ENCODE measurements at places on chromosomes 1 and 21. TPM values are rescaled to one million over a fixed set of nuclear protein-coding genes. Genes with fewer than 3 reads are reported as not detected.

KAZN gene
- total RNA-seq = 15.0 TPM

DNA sequence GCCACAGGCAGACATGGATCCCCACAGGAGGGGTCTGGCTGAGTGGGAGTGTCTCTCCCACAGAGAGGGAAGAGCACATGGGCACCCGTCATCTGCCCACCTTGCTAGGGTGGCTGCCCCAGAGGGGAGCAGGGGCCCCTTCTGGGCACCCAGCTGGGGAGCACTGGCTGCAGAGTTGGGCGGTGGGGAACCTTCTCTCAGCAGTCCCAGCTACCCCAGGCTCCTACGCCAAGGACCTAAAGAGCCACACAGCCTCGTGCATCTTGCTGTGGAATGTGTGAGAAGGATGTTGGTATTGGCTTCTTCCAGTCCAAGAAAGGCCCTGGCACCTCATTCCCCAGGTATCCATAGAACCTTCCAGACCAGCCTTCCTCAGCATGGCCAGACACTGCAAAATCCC, 250.6 kb upstream of the VAMP3 start:
- no peaks in the 10 kb centered on the region for H3K36me3 ChIP-seq
- H3K27ac ChIP-seq = no peak overlapping the region
- H3K4me1 ChIP-seq = no peaks in the 10 kb centered on the region
- no peaks in the 10 kb centered on the region for H3K27me3 ChIP-seq
- DNase-seq = no peak

DNA sequence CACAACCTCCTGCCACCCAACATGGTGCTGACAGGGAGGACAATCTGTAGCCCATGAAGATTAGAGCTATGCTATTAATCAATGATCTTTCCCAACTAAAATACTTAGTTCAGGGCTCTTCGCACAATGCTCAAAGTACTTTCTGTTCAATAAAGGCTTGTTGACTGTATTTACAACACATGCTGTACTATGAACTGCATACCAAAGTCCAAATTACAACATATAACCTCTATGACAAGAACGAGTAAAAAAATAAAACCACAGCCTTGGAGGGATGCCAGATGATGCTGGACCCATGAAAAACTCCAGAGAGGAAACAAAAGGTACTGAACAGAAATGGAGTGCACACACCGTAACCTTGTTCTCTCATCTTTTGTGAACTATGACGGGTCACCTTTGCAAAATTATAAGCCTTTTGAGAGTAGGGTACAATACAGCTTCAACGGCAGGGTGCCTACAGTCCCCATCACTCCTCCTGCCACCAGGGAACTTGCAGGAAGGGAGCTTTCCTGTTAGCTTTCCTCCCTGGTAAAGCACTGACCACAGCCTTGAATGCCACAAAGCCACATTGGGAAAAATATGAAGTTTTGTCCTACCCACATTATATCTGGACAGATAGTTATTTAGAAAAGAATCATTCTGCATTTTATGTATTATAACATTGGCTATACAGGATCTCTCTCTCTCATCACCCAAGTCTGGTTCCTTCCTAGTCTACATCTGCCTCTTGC, 175.6 kb downstream of the NRIP1 start:
- no peak for DNase-seq
- no peak overlapping the region for H3K4me3 ChIP-seq
- no peak overlapping the region for H3K27ac ChIP-seq
- peaks cover 7% of the 10 kb centered on the region for H3K4me1 ChIP-seq

GRCh38 chr1:230050973-230051735, 15.9 kb upstream of the GALNT2 start:
- no peaks in the 10 kb centered on the region for H3K4me1 ChIP-seq
- no peak overlapping the region for H3K27ac ChIP-seq
- no peak for DNase-seq

DNA sequence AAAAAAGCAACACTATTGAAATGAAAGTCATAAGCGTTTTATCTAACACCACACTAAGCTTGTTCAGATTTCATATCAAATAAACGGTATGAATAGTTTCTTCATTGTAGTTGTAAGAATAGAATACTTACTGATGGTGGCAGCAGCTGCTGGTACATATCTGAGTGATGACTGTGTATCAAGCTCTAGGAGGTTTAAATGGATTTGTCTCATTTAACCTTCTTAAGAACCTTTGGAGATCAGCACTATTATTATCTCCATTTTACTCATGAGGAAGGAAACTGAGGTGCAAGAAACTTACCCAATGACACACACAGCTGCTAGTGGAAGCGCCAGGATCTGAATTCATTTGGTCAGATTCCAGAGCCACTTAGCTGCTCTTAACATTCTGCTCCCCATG, 104.0 kb downstream of the EIF4G3 start:
- no peaks in the 10 kb centered on the region for H3K36me3 ChIP-seq
- no peak overlapping the region for H3K27ac ChIP-seq
- DNase-seq = no peak

RNU1-1 gene
- total RNA-seq = under 0.01 TPM

TMEM269 gene
- total RNA-seq = 0.45 TPM

DNA sequence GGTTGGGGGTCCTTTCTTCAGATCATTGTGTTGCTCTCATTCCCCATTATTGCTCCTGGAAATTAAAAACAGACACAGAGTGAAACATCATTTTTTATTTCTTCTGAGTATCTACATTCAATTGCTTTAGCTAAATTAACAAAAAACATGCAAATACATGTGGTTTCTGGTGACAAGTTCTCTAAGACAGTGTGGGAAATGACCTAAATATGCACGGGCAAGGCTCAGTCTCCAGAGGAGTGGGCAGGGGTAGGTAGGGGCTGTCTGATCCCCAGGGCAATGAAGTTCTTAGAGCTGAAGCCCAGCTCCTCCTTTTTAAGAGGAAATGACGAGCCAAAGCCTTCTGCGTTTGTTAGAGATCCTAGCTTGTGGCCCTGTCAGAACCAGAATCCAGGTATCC, 4.5 kb downstream of the LEFTY2 start:
- no peaks in the 10 kb centered on the region for H3K27me3 ChIP-seq
- H3K4me3 ChIP-seq = no peak overlapping the region
- DNase-seq = no peak
- H3K4me1 ChIP-seq = peaks cover 3% of the 10 kb centered on the region

DNA sequence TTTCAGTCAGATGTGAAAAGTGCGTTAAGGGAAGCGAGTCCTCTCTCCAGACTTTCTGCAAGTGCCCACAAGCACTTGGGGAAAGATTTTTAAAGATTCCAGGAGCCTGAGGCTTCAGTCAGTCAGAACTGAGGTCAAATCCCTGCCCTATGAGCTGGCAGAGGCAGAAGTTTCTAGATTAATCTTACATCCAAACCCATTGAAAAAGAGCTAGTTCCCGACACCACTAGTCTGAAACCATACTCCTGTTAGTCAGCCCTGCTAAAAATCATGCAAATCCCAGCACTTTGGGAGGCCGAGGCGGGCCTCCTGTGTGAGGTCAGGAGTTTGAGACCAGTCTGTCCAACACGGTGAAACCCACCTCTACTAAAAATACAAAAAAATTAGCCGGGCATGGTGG, 21.0 kb downstream of the RSPH1 start:
- no peaks in the 10 kb centered on the region for H3K4me1 ChIP-seq
- DNase-seq = no peak
- no peak overlapping the region for H3K4me3 ChIP-seq
- no peaks in the 10 kb centered on the region for H3K27me3 ChIP-seq
- H3K27ac ChIP-seq = no peak overlapping the region

DNA sequence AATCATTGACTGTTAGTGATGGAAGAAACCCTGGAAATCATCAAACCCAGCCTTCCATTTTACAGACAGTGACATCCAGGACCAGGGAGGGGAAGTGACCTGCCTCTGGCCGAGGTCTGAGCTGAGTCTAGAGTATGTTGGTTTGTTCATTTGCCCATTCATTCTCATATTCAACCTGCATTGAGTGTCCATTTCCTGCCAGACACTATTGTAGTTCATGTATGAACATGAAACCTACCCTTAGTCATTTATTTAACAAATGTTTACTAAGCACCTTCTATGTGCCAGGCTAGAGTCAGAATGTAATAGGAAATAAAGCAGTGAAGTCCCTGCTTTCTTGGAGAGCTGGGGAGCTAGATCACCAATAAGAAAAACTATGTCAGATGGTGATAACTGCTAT, 51.3 kb downstream of the KCND3 start:
- H3K36me3 ChIP-seq = no peaks in the 10 kb centered on the region
- no peak for DNase-seq
- no peaks in the 10 kb centered on the region for H3K27me3 ChIP-seq
- H3K27ac ChIP-seq = no peak overlapping the region

GRCh38 chr1:229043115-229043514, 227.8 kb upstream of the RAB4A start:
- no peak overlapping the region for H3K4me3 ChIP-seq
- DNase-seq = no peak
- no peaks in the 10 kb centered on the region for H3K36me3 ChIP-seq
- H3K4me1 ChIP-seq = peaks cover 12% of the 10 kb centered on the region
- no peaks in the 10 kb centered on the region for H3K27me3 ChIP-seq
- no peak overlapping the region for H3K27ac ChIP-seq

DNA sequence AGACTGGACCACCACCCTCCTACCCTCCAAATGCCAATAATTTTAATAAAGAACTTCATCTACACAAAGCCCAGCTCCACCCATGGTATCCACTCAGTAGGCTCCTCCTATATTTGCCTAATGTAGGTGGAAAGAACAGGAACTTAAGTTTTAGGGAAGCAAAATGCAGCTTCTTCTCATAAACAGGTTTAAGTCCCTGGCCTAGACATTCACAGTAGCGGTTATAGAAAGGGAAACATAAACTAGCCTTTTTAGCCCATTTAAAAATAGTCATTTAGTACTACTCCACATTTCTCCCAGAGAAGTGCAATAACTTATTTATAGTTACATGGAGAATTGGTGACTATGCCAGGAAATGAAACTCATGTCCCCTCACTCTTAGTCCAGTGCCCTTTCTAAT, 56.6 kb upstream of the CPLANE2 start:
- no peaks in the 10 kb centered on the region for H3K27me3 ChIP-seq
- peaks cover 6% of the 10 kb centered on the region for H3K4me1 ChIP-seq
- H3K36me3 ChIP-seq = no peaks in the 10 kb centered on the region
- H3K4me3 ChIP-seq = no peak overlapping the region
- no peak overlapping the region for H3K27ac ChIP-seq
- DNase-seq = no peak

DNA sequence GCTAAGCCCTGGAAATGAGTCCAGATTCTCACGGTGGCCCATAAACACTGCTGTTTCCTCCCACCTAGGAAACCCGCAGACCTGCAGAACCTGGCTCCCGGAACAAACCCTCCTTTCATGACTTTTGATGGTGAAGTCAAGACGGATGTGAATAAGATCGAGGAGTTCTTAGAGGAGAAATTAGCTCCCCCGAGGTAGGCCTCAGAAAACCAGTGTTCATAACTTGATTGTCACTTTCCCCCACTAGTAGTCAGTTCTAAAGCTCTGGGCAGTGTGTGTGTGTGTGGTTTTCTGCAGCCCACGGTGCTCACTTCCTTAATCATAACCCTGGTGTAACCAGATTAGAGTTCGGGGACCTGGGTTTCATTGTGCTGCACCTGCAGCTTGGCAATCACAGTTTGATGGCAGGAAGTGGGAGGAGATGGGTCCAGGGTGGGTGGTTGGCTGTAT, 39.1 kb downstream of the CLIC6 start:
- no peak for DNase-seq
- no peaks in the 10 kb centered on the region for H3K27me3 ChIP-seq
- H3K36me3 ChIP-seq = no peaks in the 10 kb centered on the region
- no peak overlapping the region for H3K27ac ChIP-seq
- no peak overlapping the region for H3K4me3 ChIP-seq

GRCh38 chr1:89949991-89950624, 44.8 kb upstream of the ZNF326 start:
- DNase-seq = no peak
- H3K4me1 ChIP-seq = peaks cover 31% of the 10 kb centered on the region
- no peaks in the 10 kb centered on the region for H3K27me3 ChIP-seq

CFHR3 gene
- total RNA-seq = 2.0 TPM

DNA sequence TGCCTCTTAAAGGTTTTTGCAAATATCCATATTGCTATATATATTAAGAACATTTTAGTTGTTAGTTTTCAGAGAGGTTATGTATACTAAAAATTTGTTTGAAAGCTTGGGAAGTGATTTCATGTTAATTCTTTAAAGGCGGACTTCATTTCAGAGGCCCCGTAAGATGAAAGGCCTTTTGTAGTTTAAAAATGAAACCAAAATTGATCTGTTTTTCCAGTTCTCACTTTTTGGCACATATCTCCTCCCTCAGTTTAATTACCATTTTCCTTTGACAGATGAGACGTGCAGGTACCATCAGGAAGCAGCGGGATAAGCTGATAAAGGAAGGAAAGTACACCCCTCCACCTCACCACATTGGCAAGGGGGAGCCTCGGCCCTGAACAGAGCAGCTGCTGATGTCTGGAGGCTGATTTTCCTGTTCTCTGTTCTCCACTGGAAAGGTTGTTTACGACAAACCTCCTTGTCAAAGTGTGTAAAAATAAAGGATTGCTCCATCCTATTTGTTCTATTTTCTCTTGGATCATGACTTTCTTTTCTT, 8.0 kb downstream of the NDUFS5 start:
- H3K36me3 ChIP-seq = peaks cover 63% of the 10 kb centered on the region
- H3K4me3 ChIP-seq = no peak overlapping the region
- no peaks in the 10 kb centered on the region for H3K4me1 ChIP-seq
- H3K27ac ChIP-seq = no peak overlapping the region

DNA sequence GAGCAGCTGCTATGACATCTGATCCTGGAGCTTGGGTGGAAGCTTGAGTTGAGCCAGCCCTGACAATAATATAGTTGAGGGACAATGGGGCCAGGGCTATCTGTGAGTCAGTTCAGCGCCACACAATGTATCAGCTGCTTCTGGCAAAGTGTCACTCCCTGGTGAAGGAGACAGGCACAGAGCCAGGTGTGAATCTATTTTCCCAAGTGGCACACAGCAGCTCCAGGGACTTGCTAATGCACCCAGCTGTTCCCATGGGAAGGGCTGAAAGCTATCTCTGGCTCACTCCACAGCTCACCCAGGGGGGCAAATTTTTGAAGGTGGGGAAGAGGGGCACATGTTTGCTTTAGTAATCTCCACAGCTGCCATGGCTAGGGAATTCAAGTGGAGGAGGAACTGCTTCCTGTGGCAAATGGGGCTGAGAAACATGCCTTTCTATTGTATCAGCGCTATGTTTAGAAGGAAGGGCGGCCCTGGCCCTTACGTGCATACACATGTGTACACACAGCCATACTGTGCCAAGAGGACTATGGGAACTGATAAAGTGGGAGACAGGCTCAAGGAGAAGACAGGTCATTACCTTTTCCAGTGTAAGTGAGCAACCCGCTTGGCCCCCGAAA, 2.2 kb downstream of the CYB5R1 start:
- H3K27ac ChIP-seq = no peak overlapping the region
- H3K4me3 ChIP-seq = no peak overlapping the region
- H3K4me1 ChIP-seq = peaks cover 8% of the 10 kb centered on the region
- peaks cover 6% of the 10 kb centered on the region for H3K36me3 ChIP-seq

CCDC185 gene
- total RNA-seq = 0.56 TPM

- H3K27ac ChIP-seq = no peak overlapping the region
- no peaks in the 10 kb centered on the region for H3K27me3 ChIP-seq
- H3K4me3 ChIP-seq = no peak overlapping the region
- no peaks in the 10 kb centered on the region for H3K36me3 ChIP-seq
Observed at GRCh38 chr1:154683820-154684219, 75.8 kb upstream of the ADAR start.

All from GM23338 (cell line).